Amniotic stem cell (primary cell): ENCODE measurements at places on chromosomes 2 and 18.

GRCh38 chr2:191832668-191833067 is 14.2 kb downstream of the CAVIN2 start:
- DNase-seq = no peak

DNA sequence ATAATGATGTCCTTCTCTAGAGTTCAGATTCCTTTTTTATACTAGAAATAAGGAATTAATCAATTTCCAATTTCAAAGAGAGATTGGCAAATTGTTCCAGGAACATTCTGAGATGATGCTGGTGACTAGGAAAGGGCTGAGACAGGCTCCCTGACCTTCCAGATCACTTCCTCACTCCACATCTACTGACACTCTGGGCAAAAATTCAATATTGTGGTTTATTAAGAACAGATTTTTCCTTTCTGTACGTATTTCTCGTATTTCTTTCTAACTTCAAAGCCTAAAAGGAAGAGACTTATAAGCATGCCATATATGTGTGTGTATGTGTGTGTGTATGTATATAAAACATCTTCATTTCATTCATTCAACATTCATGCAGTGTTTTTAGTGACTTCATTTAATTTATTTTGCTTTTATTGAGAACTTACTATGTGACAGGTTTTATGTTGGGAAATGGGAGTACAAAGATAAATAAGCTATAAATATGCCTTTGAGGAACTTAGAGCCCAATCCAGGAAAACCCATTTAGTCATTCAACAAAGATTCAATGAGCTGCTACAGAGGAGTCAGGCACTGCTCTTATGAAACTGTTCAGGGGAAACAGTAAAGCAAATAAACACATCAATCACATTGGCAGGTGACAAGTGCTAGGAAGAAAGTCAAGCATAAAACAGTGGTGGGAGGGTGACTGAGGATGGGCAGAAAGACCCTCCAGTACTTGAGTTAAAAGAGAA is 137.9 kb downstream of the RDH14 start:
- DNase-seq = no peak

DNA sequence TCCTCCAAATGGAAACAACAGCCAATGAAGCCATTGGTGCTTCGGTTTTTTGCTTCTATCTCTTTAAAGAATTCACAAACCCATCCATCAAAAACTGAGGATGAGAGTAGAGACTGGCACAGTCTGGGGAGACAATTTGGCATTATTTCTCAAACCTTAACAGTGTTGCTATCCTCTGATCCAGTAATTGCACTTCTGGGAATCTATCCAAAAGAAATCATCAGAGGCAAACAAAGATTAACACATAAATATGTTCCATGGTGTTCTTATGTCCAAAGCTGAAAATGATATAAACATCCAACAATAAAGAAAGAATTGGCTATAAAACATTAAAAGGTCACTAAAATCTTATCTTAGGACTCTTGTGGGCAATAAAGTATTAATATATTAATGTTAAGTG is 35.1 kb downstream of the REEP1 start:
- no peak for DNase-seq

DNA sequence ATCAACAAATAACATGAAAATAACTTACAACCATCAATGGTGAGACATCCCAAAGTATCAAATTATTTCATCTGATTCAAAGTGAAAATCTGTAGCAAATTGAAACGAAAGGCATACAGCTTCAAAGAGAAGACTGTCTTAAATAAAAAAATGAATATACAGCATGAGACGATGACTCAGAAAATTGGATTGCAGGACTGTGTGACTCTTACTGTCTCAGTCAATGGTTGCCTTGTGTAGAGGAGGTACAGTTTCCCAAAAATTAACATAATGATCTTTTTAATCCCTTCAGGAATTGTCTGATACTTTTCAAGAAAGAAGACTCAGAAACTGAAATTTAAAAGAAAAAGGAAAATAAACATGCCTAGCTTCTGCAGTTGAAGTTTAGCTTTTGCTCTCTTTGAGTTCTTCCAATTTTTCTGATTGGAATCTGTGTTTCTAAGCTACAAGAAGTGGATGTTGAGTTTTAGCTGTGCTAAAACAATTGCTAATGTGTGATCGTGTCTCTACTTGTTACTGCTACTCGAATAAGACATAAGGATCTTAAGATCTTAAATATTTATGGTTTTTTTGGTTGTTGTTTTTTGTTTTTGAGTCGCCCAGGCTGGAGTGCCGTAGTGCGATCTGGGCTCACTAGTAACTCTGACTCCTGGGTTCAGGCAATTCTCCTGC is 41.1 kb upstream of the EPB41L3 start:
- no peak for DNase-seq
